PC-9 (cell line): ENCODE measurements at places on chromosomes 13 and 19. TPM values are rescaled to one million over a fixed set of nuclear protein-coding genes. Genes with fewer than 3 reads are reported as not detected.

DNA sequence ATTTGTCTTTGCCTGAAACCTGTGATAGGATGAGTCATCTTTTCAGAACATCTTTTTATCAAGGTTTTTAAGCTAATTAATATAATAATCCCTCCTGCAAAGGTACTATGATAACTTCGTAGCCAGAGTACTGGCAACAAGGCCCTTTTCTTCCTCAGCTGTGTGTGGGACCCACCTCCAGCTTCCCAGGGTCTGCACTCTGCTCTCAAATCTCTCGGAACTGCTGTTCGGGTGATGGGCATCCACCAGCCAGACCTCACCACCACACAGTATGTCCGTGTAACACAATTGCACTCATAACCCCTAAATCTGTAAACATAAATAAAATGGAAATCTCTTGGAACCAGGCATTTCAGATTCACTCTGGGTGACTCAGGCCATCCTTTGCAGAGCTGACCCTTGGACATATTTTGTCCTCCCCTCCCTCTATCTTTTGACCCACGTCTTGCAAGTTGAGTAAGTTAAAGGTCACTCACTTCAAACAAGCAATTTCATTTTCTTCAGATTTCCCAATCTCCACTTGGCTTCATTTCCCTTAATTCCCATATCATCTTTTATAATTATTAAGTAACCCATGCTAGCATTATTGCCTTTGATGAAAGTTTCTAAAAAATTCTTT is 29.5 kb downstream of the COL4A1 start:
- no peak for DNase-seq

GRCh38 chr19:4032436-4032835 is 24.9 kb downstream of the PIAS4 start:
- DNase-seq = no peak

GRCh38 chr19:18292462-18292809 is 11.0 kb upstream of the JUND start:
- DNase-seq = peak; percentile 20

- DNase-seq = peak; percentile 58
Observed at GRCh38 chr19:15869109-15869555, 28.7 kb downstream of the CYP4F2 start.

DNA sequence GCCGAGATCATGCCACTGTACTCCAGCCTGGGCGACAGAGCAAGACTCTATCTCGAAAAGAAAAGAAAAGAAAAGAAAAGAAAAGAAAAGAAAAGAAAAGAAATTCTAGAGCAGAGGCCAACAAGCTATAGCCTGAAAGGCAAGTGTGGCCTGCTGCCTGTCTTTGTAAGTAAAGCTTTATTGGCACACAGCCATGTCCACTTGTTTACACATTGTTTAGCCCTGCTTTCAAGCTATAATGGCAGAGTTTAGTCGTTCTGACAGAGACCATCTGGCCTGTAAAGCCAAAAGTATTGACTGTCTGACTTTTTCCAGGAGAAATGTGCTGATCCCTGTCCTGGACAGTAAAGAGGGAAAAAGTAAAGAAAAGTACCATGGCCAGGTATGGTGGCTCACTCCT is 18.3 kb downstream of the NWD1 start:
- DNase-seq = no peak

The CGB1 gene
- 0.83 TPM in 1 of 2 replicates, not detected in the other for total RNA-seq

The ERICH4 gene
- total RNA-seq = not detected in 2 replicates

The NCAN gene
- total RNA-seq = not detected in 2 replicates

The ZNF578 gene
- total RNA-seq = not detected in 2 replicates

The KLK14 gene
- total RNA-seq = 0.35 and 0.57 TPM in 2 replicates
